ENCODE measurements at places on chromosomes 3 and 15.
A peak's percentile ranks its signal among the peaks of the same experiment; 100 is the strongest.

- DNase-seq: no peak
Measured at GRCh38 chr3:12405432-12406272, 78.6 kb upstream of the TSEN2 start.

DNA sequence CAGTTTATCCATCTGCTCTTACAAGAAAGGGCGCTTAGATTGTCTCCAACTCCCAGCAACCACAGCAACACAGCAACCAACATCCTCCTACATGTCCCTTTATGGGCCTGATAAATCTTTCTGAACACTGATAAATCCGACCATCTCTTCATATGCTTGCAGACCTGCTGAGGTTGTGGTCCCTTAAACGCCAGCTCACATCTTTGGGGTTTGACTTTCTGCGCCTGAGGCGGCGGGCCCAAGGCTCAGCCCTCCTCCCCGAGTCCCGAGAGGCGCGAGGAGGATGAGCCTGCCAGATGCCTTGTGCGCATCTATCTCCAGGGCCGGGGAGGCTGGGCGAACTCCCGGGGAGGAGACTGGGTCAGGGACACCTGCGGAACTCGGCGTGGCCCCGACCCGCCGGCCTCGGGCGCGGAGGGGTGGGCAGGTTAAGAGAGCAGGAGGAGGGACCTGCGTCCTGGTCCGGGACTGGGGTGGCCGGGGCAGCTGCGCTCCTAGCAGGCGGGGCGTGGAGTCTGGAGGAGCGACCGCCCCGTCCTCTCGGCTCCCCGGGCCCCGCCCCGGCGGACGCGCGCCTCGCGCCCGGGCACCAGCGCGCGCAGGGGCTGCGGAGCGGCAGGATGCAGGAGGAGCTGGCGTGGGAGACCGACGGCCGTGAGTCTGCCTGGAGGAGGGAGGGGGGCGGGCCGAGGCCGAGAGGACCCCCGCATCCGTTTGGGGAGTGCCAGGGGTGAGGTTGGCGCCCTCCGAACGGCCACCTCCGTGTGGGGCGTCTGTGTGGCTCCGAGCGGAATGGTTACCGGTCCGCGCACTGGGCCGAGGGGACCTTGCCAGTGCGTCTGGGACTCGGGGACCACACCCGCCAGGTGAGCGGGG, at the start of gene ANKDD1A:
TSS of gene ANKDD1A (plus strand) at position 592 of the 876 bp plus-strand sequence. CDS start at position 621, 29 bp downstream.
- peak; percentile 76 for DNase-seq

GRCh38 chr15:94229591-94230369, 1.6 kb upstream of the MCTP2 start:
- peak; percentile 60 for DNase-seq

- no peak for DNase-seq
Measured at GRCh38 chr3:23239211-23240068, 36.3 kb downstream of the UBE2E2 start.

- no peak for DNase-seq
Measured at GRCh38 chr3:70989174-70989573, 594.4 kb downstream of the FOXP1 start.

- no peak for DNase-seq
Measured at GRCh38 chr3:144109944-144110343, 138.3 kb downstream of the DIPK2A start.

DNA sequence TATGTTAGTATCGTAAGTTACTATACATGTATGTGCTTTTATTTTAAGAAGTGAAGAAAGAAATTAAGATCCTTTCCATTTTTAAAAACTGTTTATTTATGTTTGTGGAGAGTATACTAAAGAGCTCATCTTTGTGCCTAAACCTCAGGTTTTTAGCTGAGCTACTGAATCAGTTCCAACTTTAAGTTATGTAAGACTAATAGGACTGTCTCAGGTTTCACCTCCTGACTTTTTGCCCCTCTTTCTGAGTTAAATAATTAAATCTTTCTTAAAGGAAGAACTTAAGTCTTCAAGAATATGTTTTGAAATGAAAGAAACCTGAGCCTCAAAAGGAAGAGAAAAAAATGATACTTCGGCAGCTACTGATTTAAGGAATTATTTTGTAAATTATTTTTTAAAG, 2.6 kb downstream of the SLMAP start:
- no peak for DNase-seq

- DNase-seq: no peak
Measured at GRCh38 chr3:74906181-74906580, 291.7 kb upstream of the CNTN3 start.

GRCh38 chr15:62417439-62417838, 252.4 kb upstream of the C2CD4B start:
- DNase-seq: no peak

All from activated naive CD8-positive, alpha-beta T cell treated with anti-CD3 and anti-CD28 coated beads for 36 hours (primary cell).